A549 treated with RU486 at 1 μM for 4 hours (cell line): ENCODE measurements at places on chromosomes 5 and 9. TPM values are rescaled to one million over a fixed set of nuclear protein-coding genes. Genes with fewer than 3 reads are reported as not detected.

FOXD4L6 gene
- total RNA-seq: 0.11 TPM in 1 of 5 replicates, not detected in the others

GNA14 gene
- 0.06 TPM in 1 of 5 replicates, not detected in the others for total RNA-seq

SLC34A3 gene
- 0.07 to 0.08 TPM (median 0.07 TPM) in 3 of 5 replicates, not detected in the others for total RNA-seq

IL9 gene
- not detected in 5 replicates for total RNA-seq

ZNF346 gene
- 9.2 to 11.1 TPM (median 10.2 TPM) in 5 replicates for total RNA-seq

NTNG2 gene
- 2.2 to 3.5 TPM (median 2.8 TPM) in 5 replicates for total RNA-seq

TMEM174 gene
- total RNA-seq: not detected in 5 replicates

GFI1B gene
- total RNA-seq: not detected in 5 replicates

GPR151 gene
- total RNA-seq: not detected in 5 replicates

SPTLC1 gene
- 58.3 to 73.7 TPM (median 63.5 TPM) in 5 replicates for total RNA-seq

GPRIN1 gene
- total RNA-seq: 7.3 to 10.2 TPM (median 8.8 TPM) in 5 replicates
